Spinal cord (tissue), 10 donors: ENCODE measurements at places on chromosomes 4 and X. TPM values are rescaled to one million over a fixed set of nuclear protein-coding genes. Genes with fewer than 3 reads are reported as not detected.

DNA sequence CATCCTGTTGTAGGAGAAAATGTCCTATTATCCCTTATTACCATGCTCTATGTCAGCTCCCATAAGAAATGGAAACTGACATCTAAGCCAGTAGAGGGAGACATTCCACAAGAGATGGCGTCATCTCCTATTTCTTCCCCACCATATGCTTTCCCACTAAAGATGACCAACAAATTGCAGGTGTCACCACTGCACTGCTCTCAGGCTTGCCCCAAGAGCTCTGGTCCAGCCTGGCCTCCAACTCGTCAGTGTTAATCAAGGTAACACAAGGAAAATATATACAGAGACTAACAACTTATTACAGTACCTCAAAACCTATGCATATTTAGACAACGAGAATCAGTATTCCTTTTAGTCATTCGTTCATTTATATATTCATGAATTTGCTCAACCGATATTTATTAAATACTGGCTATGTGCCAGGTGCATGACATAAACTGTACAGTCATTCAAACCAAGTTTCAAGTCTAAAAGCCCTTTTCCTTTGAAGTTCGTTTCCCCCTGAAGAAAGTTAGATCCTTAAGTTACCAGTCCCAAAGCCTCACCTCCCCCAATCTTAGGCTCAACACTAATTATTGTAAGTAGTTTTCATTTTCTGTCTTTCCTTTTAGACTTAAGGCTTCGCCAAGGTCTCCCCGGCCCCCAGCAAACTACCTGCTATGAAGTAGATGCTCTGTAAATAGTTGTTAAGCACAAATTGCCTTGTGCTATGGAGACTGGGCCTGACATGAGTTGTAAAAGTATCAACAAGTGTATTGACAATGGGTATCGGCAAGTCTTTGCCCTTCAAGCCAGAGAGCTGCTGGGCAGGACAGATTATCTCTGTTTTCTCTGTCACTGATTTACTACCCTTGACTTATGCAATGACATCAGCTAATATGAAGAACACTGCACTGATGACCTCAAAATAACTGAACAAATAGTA lies 3.1 kb upstream of the FGB start:
- peak; percentile 56 for DNase-seq

- DNase-seq = no peak
Measured at GRCh38 chr4:55378617-55379467, 16.9 kb upstream of the TMEM165 start.

- peak; percentile 57 for DNase-seq
Measured at GRCh38 chrX:74535408-74536151, 78.8 kb downstream of the RLIM start.

GRCh38 chr4:100742045-100742444 lies 224.2 kb upstream of the EMCN start:
- DNase-seq = no peak

The SCRG1 gene
- 25.5 TPM for total RNA-seq

The CHRDL1 gene
- total RNA-seq = 8.1 TPM

DNA sequence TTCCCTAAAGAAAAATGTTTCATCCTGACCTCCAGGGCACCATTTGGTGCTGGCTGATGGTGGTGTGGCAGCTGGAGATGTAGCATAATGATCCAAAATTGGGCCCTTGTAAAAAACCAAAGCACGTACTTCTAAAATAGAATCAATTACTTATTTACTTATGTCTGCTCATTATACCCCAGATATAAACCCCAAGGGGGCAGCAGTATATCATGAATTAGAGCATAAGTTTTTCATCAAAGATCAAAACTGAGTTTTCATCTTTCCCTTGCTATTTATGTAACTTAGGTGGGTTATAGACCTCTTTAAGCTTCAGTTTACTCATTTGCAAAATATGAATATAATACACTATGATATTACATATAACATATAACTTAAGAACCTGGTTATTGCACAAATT lies 241.1 kb downstream of the TACR3 start:
- DNase-seq = no peak

DNA sequence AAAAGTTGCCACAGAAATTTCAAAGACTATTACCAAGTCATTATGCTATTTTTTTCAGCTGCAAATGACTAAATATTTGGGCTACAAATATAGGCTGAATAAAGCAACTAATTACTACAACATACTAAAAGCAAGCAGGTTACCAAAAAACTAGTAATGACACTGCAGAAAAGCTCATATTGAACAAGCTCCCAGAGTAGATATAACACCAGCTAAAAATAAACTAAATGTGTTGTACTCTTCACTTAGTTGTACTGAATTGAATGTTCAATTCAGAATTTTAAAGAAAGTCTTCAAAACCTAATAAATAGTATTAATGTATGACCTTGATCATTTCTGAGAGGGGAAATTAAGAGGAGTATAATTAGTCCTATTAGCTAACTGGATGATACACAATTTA lies 12.0 kb downstream of the ATP8A1 start:
- DNase-seq = no peak

DNA sequence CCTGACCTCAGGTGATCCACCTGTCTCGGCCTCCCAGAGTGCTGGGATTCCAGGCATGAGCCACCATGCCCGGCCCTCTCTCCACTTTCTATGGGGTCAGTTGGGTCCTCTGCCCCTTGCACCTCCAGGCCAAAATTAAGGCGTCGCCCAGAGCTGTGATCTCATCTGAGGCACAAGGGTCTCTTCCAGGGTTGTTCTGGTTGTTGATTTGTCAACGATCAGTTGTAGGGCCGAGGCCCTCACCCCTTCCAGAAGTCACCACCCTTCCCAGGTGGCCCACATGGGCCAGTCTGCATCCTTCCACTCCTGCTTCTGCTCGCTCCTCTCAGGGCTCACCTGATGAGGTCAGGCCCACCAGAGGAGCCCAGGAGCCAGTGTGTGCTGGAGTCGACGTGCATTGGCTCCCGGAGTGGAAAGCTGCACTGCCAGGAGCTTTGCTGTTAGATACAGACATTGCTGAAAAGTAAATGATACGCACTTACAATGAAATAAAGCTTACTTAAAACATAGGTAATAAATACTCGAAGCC lies 14.3 kb upstream of the TMEM271 start:
- no peak for DNase-seq

GRCh38 chr4:11805842-11806241 lies 377.1 kb upstream of the HS3ST1 start:
- peak; percentile 63 for DNase-seq

DNA sequence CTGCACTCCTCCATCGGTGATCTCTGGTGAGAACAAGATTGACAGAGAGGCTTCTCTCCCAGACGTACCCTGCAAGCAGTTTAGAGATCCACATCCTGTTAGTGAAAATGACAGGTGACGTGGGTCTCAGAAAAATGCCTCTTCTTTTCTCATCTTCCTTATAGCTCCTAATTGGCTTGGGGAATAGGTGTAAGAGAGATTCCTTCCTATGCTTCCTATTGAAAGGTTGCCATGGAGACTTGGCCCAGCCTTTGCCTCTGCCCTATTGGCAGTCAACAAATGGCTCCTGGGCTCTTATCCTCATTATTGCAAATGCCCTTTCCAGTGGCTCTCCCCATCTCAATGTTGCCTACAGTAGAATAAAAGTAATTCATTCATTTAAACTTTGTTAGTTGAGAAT lies 26.5 kb upstream of the DGKK start:
- no peak for DNase-seq

DNA sequence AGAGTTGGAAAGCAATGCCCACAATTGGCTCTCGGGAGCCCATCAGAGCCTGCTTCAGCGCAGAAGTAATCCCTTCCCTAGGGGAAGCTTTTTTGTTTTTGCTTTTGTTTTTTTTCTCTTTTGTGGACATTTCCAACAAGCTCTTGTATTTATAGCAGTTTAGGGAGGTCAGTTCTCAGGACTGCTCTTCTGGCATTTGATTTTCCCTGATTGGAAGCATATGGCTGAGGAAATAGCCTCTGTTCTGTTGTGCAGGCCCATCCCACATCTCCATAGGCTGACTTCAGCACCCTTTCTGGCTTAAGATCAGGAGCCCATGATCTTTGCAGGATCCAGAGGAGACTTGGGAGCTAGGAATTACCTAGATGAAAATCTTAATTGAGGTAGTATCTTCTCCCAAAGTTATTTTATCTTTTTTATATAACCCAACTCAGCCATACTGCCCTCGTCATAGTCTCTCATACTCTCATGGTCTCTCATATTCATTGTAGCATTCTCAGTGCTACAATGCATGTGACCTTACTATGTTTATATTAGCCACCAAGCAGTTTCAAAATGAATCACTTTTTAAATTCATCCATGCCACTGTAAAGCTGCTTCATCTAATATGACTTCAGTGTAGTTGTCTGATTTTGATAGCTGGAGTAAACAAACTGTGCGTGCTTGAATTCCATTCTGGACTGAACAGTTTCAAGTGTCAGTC lies 16.7 kb downstream of the PAGE4 start:
- DNase-seq = no peak

- peak; percentile 38 for DNase-seq
Measured at GRCh38 chr4:140243278-140243753, 89.3 kb upstream of the MAML3 start.

DNA sequence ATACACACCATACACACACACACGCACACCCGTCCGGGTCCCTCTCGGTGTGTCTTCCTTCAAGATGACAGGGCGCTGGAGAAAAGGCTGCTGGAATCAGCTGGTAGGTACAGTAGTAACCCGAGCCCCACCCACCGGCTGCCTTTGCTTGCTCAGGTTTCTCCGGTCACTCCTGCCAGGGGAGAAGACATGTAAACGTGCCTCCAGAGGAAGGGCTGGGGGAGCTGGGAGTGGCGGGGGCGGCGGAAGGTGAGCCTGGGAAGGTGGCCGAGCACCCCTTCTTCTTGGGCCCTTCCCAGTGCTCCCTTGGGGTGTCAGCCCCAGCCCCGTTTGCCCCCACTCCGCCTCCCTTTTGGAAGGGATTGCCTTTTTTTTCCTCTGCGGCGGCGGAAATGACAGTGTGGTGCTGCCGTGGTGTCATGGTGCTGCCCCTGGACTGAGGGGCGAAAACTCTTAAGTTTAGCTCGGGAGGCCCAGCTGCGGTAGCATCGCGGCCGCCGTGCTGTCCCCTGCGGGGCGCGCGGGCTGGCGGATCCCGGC lies at the start of gene MID2:
TSS of gene MID2 (plus strand) at position 169 of the 540 bp plus-strand sequence. CDS start 561 bp downstream, outside the sequence.
- DNase-seq = peak; percentile 18

GRCh38 chr4:119835613-119835910 lies 207.0 kb upstream of the PDE5A start:
- DNase-seq = no peak

The SORCS2 gene
- 9.4 TPM for total RNA-seq

The SPIN2A gene
- 4.8 TPM for total RNA-seq

- DNase-seq = no peak
Measured at GRCh38 chrX:78357342-78358055, 30.1 kb upstream of the CYSLTR1 start.

The CMC4 gene
- total RNA-seq = 18.6 TPM

The CLDN22 gene
- 0.06 TPM for total RNA-seq

The FANCB gene
- total RNA-seq = 4.4 TPM

DNA sequence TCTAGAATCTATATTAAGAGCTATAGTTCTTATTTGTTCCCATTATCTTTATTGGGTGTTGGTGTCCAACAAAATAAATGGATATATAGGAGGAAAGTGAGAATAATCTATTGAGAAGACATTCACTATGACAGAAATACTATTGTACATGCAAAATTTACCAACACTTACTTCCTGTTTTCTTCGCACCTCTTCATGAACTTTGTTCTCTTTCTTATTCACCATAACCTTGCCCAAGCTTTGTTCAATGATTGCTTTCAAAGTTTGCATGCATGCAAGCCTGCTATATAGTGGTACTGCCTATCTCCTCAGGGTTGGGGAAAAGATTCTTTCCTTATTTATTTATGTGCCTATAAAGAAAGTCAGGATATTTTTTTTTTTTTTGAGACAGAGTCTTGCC lies 176.4 kb upstream of the JADE1 start:
- DNase-seq = no peak

The GPRASP1 gene
- total RNA-seq = 55.5 TPM

The SLITRK2 gene
- 8.3 TPM for total RNA-seq

DNA sequence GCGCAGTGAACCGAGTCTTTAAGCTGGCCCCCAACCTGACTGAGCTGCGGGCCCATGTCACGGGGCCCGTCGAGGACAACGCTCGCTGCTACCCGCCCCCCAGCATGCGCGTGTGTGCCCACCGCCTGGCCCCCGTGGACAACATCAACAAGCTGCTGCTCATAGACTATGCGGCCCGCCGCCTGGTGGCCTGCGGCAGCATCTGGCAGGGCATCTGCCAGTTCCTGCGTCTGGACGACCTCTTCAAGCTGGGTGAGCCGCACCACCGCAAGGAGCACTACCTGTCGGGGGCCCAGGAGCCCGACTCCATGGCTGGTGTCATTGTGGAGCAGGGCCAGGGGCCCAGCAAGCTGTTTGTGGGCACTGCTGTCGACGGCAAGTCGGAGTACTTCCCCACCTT lies 2.2 kb downstream of the PLXNA3 start:
- DNase-seq = no peak

The HSFX3 gene
- total RNA-seq = not detected

The TEX13D gene
- not detected for total RNA-seq

DNA sequence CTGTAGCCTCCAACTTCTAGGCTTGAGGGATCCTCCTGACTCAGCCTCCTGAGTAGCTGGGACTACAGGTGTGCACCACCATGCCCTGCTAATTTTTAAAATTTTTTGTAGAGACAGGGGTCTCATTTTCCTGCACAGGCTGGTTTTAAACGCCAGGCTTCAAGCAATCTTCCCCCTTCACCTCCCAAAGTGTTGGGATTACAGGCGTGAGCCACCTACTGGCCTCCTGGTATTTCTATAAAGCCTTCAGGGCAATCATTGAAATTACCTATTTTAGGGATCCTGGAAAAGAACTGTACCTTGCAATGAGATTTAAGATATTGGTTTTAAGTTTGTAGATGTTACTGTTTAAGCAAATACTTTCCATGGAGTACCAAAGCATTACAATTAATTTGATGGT lies 13.5 kb upstream of the PLS3 start:
- no peak for DNase-seq

The RAB41 gene
- total RNA-seq = not detected

GRCh38 chr4:10237131-10237530 lies 120.5 kb upstream of the WDR1 start:
- no peak for DNase-seq

- no peak for DNase-seq
Measured at GRCh38 chr4:11765849-11766453, 337.3 kb upstream of the HS3ST1 start.
